ENCODE measurements at places on chromosomes 12 and 14.
A peak's percentile ranks its signal among the peaks of the same experiment; 100 is the strongest.

DNA sequence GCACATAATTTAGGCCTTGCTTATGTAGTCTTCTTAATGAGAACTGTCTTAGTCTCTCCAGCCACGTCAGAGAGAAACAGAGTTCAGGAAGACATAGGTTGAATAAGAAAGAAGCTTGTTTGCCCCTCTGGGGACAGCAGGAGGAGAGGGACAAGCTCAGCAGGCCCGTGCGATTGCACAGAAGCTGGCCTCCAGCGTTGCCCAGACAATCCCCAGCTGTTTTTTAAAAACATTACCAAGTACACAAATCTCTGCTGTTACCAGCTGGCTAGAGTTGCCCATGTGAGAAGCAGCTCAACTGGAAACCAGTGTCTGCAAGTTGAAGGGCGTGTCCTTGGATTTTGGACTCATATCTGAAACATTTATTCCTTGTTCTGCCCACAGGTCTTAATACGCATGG is 232.6 kb downstream of the EFCAB11 start:
- DNase-seq = no peak

GRCh38 chr12:31226639-31227038 is 99.3 kb downstream of the SINHCAF start:
- no peak for DNase-seq

DNA sequence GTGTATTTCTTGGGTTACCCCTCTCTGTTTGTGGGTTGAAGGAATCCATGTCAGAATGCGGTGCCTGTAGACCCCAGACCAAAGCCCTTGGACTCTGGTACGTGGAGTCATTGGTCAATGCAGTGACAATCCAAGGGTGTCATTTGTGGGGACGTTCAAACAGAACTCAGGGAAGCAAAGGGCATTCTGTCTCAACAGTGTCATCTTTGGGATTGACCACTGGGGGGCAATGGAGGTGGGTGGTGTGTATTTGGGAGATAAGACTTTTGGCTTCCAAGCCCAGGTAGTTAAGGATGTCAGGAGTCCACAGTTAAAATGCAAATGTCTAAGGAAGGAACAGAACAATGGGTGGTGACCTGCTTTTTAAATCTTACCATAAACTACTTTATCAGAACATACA is 54.6 kb upstream of the CCDC175 start:
- DNase-seq = no peak

DNA sequence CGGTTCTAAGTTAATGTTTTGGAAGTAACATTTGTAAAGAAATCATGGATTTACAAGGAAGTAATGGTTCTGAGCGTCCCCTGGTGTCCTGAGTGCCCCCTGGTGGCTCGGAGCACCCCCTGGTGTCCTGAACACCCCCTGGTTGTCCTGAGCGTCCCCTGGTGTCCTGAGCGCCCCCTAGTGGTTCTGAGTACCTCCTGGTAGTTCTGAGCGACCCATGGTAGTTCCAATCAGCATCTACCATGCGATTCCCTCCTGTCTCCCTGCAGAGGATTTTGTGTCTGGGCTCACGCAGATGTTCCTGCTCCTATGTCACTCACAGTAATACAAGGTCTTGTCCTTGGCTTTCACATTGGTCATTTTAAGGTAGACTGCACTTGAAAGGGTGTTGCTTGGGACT is 1352.9 kb downstream of the TMEM121 start:
- no peak for DNase-seq

- peak; percentile 43 for DNase-seq
Measured at GRCh38 chr12:54358191-54358944, 5.9 kb downstream of the GPR84 start.

GRCh38 chr12:52925717-52926595 is 21.1 kb upstream of the KRT8 start:
- no peak for DNase-seq

DNA sequence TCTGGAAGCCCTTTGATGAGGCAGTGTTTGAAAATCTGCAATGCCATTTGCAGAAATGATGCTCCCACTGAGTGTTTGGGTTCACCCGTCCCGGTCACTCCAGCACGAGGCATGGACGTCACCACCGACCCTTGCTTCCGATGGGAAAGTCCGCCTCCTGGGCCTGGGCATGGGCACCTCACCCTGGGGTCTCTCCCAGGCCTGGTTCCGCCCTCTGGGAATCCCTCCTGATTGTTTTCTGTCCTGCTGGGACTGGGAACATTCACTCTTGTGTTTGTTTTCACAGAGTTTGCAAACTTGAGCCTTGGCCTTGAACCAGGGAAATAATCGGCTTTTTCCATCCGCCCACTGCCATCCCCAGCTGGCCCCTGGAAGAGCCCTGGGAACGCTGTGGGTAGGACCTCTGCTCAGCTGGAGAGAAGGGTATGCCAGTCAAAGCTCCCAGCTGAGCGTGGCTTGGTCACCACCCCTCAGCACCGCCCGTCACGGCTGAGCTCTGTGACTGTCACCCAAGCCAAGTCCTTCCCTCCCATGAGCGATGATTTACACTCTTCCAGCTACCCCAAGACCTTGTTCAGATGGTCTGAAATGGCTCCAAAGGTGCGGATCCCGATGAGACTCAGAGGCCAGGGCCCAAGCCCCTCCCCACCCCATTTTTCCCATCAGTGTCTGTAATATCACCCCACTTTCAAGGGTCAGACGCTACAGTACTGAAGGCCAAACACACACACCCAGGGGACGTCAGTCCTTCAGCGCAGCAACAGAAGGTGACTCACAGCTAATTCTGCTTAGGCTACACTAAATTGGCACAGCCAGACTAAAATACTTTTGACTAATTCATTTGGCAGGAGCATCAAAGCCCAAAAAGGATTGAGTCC is 34.1 kb upstream of the FZD10 start:
- DNase-seq = no peak
